ENCODE measurements at places on chromosomes 12 and 14.

GRCh38 chr14:49766839-49767238 lies 1.1 kb upstream of the KLHDC2 start:
- no peak for DNase-seq

- DNase-seq: no peak
Measured at GRCh38 chr12:28857369-28857768, 291.7 kb upstream of the FAR2 start.

DNA sequence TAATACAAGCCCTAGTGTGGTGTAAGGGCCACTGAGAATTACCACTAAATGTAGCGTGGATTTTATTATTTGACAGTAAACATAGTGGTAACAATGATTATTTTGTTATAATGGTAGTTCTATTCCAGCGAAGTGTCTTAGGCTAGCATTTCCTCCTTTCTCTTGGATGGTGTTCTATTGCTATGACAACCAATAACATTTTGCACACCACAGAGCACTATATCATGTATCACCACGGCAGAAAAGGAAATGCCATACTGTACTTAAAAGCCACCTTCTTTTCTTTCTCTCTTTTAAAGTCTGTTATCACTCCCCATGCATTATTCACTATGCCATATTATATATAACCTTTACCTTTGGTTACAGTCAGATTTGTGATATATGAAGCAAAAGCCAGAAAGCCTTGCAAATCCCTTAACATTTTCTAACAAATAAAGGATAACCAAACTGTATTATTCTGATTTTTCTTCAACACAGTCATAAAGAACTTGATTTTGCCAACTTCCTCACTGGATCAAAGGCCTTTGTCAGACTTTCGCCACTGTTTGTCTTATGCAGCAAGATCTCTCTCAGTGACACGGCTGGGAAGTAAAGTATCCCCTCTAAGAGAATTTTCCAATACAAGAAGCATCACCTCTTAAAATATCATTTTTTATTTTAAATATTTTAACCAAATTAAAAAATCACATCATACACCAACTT lies 195.8 kb downstream of the FOXN3 start:
- DNase-seq: no peak

DNA sequence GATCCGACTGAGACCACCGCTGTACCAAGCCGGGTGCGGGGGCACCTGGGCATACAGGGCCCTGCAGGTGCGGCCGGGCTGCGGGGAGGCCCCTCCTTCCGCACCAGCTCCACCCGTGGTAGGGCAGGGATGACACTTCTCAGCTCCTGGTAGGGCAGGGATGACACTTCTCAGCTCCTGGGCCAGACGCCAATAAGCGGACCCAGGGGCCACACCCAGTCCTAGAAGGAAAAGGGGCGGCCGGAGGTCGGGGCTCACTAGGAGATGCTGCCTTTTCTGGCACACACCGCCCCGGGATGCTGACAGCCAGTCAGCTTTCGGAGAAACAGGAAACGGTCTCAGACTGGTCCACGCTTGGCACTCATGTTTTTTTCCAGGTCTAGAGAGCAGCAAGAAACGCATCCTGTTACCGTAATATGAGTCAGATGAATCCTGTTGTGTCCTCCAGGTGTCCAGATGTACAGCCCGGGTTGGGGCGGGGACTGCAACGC lies 34.8 kb downstream of the NFKBIA start:
- DNase-seq: no peak

DNA sequence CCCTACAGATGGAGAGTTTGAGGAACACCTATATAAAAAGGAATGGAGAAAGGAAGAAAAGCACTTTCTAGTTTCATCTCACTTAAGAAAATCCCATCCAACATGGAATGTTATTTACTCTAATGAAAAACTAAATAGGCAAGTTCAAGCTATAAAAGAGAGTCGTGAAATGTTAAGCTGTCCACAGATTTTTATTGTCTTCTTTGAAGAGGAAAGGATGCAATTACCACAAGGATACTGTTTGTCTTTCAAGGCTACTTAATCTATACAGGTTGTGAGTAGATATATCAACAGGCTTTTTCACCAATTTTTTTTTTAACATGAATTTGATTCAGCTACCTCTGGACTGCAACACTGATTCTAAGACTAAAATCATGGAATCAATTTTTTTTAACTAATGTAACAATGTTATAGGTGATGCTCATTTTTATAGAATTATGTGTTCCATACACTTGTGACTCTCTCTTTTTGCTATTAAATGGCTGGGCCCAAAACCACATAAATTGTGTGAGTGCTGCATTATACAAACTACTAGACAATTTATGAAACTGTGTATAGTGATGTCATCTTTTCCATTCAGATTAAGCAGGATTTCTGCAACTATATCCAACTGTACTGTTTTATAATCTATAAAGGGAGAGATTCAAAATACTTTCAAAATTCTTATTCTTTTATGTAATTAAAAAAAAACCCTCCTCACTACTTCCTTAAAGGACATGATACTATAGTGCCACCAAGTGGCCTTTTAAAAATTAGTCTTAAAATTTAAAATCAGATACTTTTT lies 26.8 kb upstream of the BMAL2 start:
- no peak for DNase-seq

- DNase-seq: no peak
Measured at GRCh38 chr12:75862692-75863471, 168.7 kb downstream of the PHLDA1 start.

DNA sequence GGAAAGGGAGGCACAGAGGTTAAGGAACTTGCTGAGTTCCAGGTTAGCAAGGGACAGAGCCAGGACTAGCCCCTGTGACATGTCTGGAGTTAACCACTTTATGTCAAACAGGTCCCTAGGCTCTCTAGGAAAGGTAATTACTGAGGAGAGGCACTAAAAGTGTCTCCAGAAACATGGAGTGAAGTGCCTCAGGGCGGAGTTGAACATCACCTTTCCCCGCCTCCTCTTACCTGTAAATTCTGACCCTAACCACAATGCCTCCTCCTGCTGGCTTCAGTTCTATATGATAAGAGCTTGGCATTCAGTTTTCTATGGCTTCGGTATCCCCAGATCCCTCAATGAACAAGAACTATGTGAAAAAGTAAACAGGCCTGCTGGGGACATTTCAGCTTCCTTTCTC lies 18.1 kb downstream of the RPH3A start:
- DNase-seq: no peak

DNA sequence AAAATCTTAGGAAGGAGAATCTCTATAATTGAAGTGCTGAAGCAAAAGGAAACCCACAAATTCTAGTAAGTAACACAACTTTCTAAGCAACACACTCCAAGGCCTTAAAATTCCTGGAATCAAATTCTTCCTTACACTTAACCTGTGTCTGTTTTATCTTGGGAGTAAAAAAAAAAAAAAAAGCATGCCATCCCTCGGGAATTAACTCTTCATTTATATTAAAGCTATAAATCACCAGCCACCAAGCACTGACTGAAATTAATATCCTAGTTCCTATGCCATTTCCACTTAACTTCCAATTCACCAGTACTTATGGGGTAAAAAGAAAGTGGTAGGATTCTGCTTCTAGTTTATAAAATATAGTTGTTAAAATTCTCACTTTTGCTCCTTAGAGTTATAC lies 238.1 kb downstream of the SLC25A21 start:
- DNase-seq: no peak

GRCh38 chr12:2795291-2796186 lies 769 bp downstream of the FKBP4 start:
- DNase-seq: no peak

- no peak for DNase-seq
Measured at GRCh38 chr14:69522026-69522425, 37.5 kb downstream of the PLEKHD1 start.

GRCh38 chr12:7152818-7153217 lies 22.6 kb downstream of the CLSTN3 start:
- DNase-seq: no peak

DNA sequence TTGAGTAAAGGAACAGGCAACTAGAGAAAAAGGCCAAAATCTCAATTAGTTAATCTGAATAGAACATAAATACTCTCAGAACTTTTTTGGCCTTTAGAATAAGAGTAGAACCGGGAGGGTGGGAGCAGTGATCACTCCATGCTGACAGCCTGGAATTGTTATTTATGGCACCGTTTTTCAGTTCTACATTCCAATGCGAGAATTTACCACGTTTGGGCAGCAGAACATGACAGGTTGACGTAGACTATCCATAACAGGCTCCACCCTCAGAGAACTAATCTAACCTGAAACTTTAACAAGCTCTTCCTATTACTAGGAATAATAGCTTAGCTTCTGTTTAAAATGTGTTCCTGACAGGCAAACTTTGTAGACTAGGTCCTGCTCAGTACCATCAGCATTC lies 379.1 kb downstream of the SEC23A start:
- no peak for DNase-seq

DNA sequence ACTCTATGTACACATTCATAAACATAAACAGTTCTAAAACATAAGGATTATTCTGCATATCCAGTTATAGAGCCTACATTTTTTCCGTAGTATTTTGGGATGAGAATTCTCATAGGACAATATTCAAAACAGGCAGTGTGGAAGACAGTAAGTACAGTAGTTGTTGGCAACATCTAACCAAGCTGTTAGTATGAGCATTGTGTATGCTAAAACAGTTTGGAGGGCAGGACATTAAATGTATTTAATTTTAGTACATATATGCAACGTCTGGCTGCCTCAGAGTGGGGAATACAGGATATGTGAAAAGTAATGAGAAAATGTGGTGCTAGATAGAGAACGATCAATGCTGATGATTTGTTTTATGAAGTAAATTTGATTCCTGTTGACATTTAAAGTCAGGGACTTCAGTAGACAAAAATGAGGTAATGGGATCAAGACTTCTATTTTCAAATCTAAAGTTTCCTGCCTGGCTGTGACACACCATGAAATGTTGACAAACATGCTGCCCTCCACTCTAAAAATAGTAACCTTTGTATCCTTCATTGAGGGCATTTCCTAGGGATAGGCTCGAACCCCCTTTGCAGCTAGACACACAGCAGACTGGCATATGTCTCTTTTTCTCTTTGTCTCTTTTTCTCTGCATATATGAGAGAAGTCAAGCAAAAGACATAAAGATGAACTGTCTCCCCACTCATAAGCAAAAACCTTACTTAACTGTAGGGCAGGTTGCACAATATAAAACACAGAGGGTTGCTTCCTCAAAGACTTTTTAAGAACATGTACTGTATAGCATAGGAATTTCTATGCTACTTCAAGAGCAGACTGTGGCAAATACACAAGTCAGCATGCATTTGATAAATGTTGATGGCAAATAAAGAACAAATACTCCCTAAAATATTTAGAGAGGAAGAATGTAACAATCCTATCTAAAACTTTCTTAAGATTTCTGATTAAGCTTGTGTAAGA lies 75.5 kb upstream of the GTF2A1 start:
- no peak for DNase-seq

GRCh38 chr12:25187781-25188180 lies 7.2 kb downstream of the DNAI7 start:
- DNase-seq: no peak

DNA sequence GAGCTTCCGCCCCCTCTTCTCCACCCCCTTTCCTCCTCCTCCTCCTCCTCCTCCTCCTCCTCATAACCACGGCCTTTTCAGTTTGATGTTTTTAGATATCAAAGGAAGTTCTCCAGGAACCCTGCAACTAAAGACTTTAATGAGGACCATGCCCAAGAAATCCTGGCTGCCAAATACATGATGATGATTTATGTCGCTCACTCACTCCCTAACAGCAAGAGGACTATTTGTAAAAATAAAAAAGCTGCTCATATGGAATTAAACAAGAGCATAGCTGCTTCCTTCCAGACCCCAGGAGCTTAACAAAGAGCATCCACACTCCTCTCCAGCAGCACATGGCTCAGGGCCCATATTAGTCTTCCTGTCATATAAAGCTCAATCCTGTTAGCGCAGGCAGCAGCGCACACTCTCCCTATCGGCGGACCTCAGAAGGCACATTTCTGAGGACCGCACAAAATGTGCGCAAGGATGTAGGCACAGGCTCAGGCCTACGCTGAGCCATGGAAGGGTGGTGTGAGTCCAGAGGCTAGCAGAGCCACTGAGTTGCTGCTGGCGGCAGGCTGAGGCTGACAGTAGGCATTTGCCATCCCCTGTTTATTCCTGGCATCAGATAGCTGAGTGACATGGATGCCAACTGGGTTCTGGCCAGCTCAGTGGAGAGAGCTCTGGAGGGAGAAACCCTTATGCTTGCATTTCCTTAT lies 232.8 kb downstream of the MSRB3 start:
- no peak for DNase-seq

GRCh38 chr12:128109636-128110035 lies 157.3 kb upstream of the TMEM132C start:
- no peak for DNase-seq

DNA sequence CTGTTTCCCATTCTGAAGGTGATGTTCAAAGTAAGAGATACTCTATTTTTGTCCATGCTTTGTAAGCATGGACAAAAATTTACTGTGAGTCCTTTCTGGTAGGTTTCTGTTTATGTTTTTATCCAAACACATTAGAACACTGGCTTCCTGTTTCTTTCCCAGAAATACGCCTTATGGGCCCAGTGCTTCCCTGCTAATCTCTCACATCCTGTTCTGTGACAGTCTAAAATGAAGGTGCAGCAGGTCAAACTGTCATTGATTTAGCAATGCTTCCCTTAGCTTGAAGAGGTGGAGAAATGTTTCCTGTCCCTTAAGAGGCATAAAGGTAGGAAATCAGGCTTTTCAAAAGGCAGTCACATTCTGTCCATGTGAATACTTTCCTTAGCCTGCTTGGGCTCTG lies 305.6 kb downstream of the RPS29 start:
- DNase-seq: no peak

GRCh38 chr12:82873951-82874350 lies 187.2 kb downstream of the TMTC2 start:
- no peak for DNase-seq

All from esophagus squamous epithelium (tissue), 5 donors.